ENCODE measurements at places on chromosomes 5 and 9. TPM values are rescaled to one million over a fixed set of nuclear protein-coding genes. Genes with fewer than 3 reads are reported as not detected.

GRCh38 chr9:24436761-24437160 lies 108.9 kb downstream of the IZUMO3 start:
- DNase-seq = no peak

DNA sequence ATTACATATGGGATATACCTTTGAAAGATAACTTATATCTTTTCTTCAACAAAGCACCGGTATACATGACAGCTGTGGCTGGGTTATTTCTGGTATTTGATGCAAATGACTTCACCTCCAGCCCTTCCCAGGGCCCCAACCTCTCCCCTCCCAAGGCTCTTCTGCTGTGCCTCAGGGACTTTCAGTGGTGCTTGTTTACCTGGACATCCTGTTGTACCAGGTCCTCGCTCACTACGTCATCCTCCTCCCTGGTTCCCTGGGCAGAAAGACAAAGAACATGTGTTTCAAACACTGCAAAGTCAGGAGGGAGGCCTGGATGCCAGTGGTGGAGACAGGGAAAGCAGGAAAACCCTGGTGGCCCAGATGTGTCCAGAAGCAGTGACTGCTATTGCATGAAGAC lies 23.4 kb downstream of the ANXA6 start:
- DNase-seq = no peak

- peak; percentile 9 for DNase-seq
These were observed 60.7 kb downstream of the MAT2B start for GRCh38 chr5:163565931-163566608.

DNA sequence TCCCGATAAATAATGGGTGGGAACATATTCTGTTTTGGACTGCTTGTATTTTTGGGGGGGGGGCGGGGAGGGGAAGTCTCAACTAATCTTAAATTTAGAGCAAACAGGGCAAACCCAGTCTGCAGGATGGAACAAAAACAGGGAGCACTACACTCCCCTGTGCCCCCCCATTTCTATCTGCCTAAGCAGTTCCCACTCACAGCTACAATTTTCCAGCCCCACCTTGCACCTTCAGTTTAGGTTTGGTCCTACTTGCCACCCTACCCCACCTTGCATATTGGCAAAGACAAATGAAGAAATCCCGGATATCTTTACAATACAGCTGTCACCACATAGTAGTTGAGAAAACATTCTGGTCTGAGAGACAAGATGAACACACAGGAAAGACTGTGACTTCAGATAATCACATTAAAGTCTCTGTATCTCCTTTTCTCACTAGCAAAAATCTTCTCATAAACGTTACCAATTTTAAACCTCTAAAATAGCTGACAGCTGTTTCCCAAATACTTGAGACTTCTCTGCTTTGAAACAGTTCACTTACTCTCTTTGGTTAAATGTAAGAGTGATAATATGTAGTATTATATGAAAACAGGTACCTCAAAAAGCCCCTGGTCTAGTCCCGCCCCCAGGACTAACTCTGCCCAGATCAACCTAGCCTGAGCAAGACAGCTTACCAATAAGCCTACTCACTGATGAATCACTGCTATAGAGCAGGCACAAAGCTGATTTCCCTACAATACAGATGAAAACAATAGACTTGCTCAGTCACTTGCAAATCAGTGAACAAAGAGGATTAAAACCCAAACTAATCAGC lies 5.2 kb upstream of the RAPGEF6 start:
- no peak for DNase-seq

- no peak for DNase-seq
These were observed 251.7 kb downstream of the DENND1A start for GRCh38 chr9:123678038-123678877.

DNA sequence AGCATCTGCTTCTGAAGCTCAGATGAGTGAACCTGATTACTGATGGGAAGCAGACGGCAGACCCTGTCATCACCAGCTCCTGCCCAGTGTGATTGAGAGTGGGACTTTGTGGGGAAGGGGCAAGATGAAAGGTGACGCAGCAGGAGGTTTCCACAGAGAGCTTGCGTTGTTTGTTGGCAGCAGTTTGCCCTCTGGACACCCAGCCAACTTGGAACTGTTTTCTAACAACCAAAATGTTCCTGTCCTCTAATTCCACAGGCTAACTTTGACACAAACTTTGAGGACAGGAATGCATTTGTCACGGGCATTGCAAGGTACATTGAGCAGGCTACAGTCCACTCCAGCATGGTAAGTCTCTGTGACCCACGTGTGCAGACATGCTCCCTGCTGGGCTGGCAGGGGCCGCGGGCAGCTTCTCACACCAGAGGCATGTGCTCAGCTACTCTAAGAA lies 20.9 kb downstream of the CYFIP2 start:
- DNase-seq = peak; percentile 32

- peak; percentile 92 for DNase-seq
These were observed 82.5 kb upstream of the ZBTB43 start for GRCh38 chr9:126722252-126722921.

- no peak for DNase-seq
These were observed 22.5 kb downstream of the APBA1 start for GRCh38 chr9:69649566-69650250.

DNA sequence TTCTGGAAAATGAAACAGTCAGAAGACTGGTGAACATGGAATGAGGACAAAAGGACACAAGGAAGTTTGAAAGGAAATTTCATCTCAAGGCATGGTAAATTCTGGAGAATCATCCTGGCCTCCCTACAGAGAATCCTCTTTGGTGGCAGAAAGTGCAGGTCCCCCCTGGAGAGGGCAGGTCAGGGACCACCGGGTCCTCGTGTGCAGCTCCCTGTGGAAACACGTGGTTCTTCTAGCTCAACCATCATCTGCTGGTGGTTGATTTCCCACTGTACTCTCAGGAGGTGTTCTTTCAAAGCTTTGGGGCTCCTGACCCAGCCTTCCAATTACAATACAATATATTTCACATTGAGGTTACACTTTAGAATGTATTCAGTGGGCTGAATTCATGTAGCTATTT lies 2.6 kb upstream of the GTF3C5 start:
- no peak for DNase-seq

GRCh38 chr5:43780586-43780985 lies 177.6 kb downstream of the NNT start:
- no peak for DNase-seq

DNA sequence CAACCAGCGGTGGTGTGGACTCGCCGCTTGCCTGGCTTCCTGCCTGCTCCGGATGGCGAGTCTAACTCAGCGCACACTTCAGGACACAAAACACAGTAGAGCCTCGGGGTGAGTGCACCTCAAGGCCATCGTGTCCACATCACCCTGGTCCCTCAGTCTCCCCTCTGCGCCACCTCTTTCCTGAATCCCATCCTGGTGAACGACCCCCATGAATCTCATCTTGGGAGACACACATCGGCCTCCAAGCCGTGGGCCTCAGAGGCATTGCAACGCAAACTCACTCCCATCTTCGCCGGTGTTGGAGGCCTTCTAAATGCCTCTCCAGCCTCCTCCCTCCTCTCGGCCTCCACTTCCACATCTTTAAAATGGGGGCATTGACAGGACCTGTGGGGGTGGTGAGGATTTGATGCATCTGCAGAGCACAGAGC lies 124.3 kb downstream of the COL23A1 start:
- no peak for DNase-seq

DNA sequence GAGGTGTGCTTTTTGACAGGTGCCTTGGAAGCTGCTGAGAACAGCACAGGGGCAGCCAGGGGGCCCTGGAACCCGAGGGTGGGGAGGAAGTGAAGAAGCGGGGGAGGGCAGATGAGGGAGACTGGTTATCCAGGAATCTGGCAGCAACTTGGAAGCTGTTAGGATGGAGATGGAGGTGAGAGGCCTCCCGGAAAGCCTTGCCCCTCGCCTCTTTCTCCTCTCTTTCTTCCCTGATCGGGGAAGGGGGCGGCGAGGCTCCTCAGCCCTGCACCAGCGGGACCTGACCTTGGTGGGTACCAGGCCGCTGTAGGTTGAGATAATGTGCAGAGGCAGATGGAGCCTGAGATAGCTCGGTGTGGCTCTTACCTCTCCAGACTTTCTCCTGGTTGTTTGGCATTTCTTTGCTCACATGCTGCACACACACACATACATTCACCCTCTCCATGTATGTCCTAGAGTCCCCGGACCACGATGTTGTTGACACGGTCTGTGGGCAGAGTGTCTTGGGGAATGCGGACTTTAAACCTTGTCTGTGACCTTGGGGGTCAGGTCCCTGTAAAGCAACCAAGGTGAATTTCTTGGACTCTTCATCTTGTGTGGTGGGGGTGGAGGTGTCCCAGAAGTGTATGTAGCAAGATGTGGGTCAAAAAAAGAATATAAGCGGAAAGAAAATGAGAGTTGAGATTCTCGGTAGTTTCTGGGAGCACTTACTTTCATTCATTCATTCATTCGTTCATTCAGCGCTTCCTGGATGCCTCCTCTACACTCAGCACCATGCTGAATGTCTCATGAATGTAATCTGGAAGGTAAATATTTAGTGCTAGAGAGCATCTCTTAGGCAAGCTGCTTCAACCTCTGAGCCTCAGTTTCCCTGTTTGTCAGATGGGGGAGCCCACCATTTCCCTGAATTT lies 1.6 kb downstream of the WWC1 start:
- DNase-seq = no peak

GRCh38 chr9:107694390-107694789 lies 204.8 kb upstream of the KLF4 start:
- no peak for DNase-seq

DNA sequence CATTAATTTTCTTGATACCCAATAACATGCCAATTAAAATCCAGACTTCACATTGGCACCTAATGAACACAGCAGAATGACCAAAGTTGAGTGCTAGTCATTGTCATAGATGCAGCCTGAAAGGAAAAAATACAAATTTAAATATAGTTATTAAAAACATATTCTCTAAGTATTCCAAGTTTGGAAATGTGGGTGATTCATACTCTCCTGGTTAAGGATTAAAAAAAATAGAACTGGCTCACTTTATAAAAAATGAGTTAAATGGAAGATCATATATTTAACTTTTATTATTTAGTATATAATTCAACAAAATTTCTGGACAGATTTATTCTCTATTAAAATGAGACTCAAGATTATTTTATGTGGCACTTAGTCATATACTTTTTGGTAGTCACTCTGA lies 33.2 kb upstream of the RICTOR start:
- DNase-seq = no peak

- no peak for DNase-seq
These were observed 146.4 kb upstream of the RETREG1 start for GRCh38 chr5:16763211-16763610.

- peak; percentile 81 for DNase-seq
These were observed 368.3 kb downstream of the CAAP1 start for GRCh38 chr9:26524267-26524666.

DNA sequence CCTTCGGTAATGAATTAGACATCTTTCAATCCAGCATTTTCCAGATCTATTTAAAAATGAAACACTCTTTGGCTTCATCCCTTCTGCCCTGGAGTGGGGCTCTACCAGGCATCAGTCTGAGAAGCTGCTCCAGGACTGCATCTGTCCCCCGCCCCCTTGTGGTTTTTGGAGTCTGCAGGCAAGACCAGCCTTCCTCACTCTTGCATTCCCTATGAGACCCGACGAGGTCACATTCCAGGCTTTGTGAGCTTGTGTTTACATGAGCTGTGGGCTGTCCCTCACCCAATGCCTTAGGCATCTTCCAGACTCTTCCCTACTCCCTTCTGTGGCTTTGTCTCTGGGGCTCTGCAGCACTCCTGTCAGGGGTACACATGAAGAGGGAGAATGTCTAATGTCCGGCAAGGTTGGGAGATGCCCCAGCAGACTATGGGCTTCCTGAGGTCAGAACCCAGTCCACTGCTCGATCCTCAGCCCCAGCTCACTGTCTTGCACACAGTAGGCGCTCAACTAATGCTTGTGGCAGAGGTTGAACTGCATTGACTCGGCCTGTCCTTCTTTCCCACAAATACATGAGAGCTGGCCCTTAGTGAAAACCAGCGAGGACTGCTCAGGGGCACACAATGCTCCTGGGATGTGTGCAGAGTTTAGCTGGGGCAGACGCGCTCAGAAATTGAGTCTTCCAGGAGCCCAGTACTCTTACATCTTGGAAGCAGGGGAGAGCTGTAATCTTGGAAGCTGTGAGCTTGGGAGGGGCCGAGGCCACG lies 11.7 kb upstream of the GADD45G start:
- DNase-seq = no peak

DNA sequence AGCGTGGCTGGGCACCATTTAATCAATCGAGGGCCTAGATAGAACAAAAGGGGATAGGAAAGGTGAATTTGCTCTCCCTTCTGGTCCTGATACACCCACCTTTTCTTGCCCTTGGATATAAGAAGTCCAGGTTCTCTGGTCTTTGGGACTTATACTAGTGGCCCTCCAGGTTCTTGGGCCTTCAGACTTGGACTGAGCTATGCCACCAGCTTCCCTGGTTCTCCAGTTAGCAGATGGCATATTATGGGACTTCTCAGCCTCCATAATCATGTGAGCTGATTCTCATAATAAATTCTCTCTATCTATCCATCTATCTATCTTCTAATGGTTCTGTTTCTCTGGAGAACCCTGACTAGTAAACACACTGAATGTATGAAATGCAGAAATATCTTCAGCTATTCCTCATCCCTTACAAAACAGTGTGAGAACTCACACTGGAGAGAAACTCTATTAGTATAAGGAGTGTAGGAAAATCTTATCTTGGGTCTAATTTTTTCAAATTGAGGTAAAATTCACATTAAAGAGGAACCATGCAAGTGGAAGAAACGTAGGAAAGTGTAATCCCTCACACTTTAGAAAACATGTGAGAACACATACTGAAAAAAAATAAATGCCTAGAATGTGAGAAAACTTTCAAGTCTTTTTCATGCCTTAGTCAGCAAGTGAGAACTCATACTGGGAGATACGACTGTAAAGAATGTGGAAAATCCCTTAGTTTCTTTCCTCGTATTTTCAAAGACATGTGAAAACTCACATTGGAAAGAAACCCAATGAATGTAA lies 15.5 kb downstream of the PCDHB15 start:
- no peak for DNase-seq

DNA sequence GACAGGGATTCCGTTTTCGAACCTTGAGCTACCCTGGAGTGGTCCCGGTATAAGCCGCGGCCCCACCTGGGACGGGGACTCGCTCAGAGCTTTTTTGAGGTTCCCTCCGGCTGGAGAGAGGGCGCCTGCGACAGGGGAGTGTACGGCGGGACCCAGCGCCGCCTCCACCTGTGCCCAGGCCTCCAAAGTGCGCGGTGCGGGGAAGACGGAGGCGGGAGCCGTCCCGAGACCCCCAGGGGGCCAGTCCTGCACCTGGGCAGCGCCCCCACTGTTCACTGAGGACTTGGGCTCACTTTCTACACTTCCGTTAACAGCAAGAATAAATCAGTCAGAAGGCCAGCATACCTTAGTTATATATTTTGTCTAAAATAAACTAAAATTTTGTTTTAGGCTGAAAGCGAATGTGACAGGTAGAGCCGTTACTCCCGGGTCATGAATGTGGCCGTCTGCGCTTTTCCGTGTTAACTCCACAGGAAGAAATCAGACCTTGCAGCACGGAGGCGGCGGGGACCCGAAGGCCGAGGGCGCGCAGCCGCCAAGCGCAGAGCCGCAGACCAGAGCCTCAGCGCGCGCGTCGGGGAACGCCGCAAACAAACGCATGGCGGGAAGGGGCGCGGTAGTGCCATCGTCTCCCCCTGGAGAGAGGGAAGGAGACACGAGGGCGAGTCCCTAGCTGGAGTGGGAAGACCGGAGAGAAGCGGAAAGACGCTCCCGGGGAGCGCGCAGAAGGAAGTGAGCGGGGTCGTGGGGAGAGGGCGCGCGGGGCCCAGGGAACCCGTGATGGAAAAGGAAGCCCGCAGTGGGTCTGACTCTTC lies 14.1 kb downstream of the TRIM7 start:
- DNase-seq = peak; percentile 54

GRCh38 chr5:124599028-124599973 lies 147.1 kb downstream of the ZNF608 start:
- DNase-seq = no peak

Gene TUSC1
- polyA plus RNA-seq = 9.9 TPM

Gene LECT2
- polyA plus RNA-seq = not detected

Gene FCHO2
- polyA plus RNA-seq = 10.7 TPM

Gene CHSY3
- 0.20 TPM for polyA plus RNA-seq

Gene TIMD4
- polyA plus RNA-seq = not detected

Gene LRRC14B
- polyA plus RNA-seq = not detected

Measured in adrenal gland (tissue), 19 donors.